ENCODE measurements at places on chromosomes 11 and 22.

- peak; percentile 46 for DNase-seq
Observed at GRCh38 chr22:30047364-30047738, 32.9 kb upstream of the HORMAD2 start.

- DNase-seq = no peak
Observed at GRCh38 chr11:87259736-87260135, 222.0 kb downstream of the TMEM135 start.

DNA sequence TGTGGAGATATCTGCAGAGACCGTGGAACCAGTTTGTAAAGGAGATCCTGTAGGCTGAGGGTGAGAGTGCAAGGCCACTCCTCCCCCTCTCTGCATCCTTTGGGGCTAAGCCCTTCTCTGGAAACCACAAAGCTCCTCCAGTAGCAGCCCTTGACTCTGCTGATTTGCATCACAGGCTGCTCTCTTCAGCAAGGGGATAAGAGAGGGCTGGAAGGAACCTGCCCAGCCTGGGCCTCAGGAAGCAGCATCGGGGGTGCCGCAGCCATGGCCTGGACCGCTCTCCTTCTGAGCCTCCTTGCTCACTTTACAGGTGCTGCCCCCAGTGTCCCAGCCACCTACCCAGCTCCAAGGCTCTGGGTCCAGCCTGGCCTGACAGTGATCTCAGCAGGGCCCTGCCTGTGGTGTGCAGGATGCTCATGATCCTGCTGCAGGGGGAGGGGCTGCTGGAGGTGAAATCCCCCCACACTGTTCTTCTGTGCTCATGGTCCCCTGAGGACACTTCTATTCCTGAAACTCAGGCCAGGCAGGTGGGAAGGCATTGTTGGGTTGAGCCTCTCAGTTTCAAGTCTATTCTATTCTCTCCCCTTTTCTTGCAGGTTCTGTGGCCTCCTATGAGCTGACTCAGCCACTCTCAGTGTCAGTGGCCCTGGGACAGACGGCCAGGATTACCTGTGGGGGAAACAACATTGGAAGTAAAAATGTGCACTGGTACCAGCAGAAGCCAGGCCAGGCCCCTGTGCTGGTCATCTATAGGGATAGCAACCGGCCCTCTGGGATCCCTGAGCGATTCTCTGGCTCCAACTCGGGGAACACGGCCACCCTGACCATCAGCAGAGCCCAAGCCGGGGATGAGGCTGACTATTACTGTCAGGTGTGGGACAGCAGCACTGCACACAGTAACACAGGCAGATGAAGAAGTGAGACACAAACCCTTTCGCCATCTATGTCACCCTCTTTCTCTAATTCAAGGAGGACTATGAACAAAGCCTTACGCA lies 68.5 kb upstream of the IGLL5 start:
- DNase-seq = peak; percentile 57

GRCh38 chr11:7196396-7197146 lies 55.1 kb upstream of the SYT9 start:
- DNase-seq = no peak

DNA sequence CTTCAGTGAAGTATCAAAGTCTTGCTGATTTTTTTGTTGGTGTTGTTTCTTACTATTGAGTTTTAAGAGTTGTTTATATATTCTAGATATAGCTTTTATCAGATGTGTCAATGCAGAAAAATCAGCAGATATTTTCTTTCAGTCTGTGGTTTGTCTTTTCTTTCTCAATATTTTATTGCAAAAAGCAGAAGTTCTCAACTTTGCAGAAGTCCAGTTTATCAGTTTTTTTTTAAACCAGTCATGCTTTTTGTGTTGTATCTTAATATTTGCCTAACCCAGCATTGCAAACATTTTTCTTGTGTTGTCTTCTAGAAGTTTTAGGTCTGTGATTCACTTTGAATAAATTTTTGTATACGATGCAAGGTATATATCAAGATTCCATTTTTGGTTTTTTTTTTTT lies 7.0 kb downstream of the ASRGL1 start:
- peak; percentile 76 for DNase-seq

DNA sequence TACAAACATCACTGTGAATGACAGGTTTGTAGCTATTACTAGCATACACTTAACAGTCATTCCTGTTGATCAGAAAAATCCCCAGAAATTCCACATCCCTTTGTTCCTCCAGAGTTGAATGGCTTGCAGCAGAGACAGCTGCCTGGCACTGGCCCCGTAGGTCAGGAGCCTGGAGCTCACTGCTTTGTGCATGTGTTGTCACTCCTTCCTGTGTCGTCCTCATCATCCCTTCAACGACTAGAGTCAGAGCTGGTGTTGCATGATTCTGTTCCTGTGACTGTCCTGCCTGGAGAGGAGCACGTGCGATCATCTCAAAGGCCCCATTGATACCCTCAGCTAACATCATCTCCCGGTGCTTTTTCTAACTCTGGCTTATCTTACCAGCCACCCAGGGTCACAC lies 58.3 kb downstream of the LDLRAD3 start:
- no peak for DNase-seq

DNA sequence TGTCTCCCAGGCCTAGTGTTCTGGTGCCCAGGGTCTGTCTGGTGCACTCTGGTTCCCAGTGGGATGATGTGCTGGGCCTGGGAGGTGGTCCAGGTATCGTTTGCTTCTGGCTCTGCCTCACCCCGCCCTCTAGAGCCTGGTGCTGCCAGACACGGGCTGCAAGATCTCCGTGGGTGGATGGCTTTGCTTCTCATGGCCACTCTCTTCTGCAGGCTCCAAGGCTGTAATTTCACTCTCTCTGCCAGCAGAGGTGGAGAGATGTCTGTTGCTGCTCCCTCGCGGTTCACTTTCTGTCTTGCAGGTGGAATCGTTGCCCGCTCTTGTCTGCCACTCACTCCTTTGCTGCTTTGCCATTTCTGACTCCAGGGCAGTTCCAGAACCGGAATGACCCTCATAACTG lies 13.4 kb downstream of the NADSYN1 start:
- DNase-seq = no peak
